GOT3 (cell line): ENCODE measurements at places on chromosomes 12 and 14.

GRCh38 chr14:52351233-52352060 is 37.3 kb downstream of the PTGER2 start:
- DNase-seq, result no peak

GRCh38 chr12:58877243-58877743 is 43.0 kb downstream of the LRIG3 start:
- DNase-seq, result no peak

GRCh38 chr12:57418255-57418654 is 12.6 kb downstream of the R3HDM2 start:
- no peak for DNase-seq

GRCh38 chr14:80901260-80901659 is 40.3 kb downstream of the CEP128 start:
- no peak for DNase-seq

GRCh38 chr12:30979371-30980259 is 53.1 kb downstream of the TSPAN11 start:
- DNase-seq, result no peak

DNA sequence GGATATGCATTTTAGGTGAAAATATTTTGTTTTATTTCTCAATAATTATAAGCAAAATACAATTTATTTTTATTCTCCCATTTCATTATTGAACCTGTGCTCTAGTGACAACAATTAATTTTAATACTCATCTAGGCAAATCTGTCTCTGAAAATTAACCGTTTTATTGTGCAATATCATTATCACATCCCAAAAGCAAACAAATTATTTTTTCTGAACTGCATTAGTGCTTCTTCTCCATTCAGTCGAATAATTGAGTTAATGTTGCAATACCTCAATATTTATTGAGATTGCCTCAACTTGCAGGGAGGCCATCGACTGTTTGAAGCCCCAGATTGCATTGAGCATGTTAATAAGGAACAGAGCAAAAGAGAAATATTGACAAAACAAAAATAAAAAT is 303.2 kb upstream of the LRFN5 start:
- no peak for DNase-seq

GRCh38 chr14:53808042-53808441 is 148.6 kb downstream of the BMP4 start:
- DNase-seq, result no peak

DNA sequence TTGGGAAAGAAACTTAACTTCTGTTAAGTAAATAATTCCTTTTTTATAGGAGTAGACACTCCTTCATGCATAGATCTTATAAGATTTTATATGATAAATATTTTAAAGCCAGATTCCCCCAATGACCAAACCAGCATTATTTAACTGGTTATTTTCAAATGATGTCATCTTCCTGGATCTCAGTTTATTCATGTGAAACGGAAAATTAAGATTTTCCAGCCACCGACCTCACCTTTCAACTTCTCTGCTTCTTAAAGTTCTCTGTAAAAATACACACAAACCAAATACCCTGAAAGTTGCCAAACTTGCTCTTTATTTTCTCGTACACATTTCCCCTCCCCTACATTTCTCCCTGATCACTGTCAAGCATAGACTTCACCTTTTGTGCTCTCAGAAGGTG is 364.2 kb downstream of the GALC start:
- DNase-seq, result no peak

DNA sequence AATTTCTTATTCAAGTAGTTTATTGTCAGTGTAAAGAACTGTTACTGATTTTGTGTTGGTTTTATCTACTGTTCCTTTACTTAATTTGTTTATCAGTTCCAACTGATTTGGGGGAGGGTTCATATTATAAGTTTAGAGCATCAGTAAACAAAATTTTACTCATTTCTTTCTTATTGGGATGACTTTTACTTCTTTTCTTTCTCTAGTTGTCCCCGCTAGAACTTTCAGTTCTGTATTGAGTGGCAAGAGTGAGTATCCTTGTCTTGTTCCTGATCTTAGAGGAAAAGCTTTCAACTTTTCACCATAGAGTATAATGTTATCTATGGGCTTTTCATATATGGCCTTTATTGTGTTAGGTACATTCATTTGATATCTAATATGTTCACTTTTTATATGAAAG is 584.1 kb downstream of the LRFN5 start:
- no peak for DNase-seq

- no peak for DNase-seq
These were observed 122.4 kb downstream of the MIPOL1 start for GRCh38 chr14:37320106-37320505.

DNA sequence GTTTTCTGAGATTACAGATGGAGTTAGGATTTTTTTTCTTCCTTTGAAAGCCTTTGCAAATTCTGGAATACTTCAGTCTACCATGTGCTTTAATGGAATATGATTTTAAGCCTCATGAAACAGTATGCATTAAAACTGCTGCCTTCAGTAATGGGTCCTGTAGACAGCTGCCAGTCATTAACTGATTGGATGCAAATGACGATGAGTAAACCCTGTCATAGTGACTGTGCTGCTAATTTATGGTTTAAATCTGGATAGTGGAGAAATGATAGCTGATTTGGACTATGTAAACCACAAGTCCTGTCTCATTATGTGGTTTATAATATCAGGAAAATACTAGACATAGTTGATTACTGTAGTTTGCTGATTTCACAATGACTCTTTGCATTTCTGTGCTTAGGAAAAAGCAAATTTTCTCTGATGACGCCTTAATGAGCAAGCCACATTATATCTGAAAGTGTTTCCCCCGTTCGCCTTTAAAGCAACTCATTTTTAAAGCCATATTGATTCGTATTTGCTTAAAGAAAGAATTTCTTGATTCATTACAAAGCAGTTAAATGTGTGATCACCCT is 217.6 kb downstream of the TMTC2 start:
- DNase-seq, result no peak

- DNase-seq, result no peak
These were observed 1.3 kb downstream of the BBS10 start for GRCh38 chr12:76346798-76347420.

GRCh38 chr12:58917699-58918468 is 2.4 kb downstream of the LRIG3 start:
- no peak for DNase-seq

GRCh38 chr12:62693376-62694050 is 226.9 kb downstream of the MON2 start:
- DNase-seq, result no peak

DNA sequence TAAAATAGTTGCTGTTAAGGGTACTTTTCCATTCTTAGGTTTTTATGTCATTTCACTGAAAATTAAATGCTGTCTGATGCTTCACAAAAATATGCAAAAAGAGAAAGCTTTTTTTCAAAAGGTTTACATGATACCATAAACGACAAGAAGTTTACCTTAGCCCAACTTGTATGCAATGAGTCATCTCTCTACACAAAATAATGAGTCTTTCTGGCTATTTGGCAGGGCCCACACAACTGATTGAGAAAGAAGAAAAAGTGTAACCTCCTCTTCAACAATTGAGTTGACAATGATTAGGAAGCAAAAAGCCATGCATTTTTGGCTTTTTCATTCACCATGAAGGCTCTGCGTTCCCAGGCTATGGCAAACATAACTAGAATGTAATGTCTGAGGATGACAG is 165.4 kb upstream of the CPNE8 start:
- no peak for DNase-seq

- no peak for DNase-seq
These were observed 104.3 kb upstream of the MAX start for GRCh38 chr14:65206448-65207096.

- DNase-seq, result no peak
These were observed 45.1 kb downstream of the TRAF3 start for GRCh38 chr14:102822311-102822863.

GRCh38 chr12:38543151-38543550 is 226.6 kb downstream of the ALG10B start:
- DNase-seq, result no peak

DNA sequence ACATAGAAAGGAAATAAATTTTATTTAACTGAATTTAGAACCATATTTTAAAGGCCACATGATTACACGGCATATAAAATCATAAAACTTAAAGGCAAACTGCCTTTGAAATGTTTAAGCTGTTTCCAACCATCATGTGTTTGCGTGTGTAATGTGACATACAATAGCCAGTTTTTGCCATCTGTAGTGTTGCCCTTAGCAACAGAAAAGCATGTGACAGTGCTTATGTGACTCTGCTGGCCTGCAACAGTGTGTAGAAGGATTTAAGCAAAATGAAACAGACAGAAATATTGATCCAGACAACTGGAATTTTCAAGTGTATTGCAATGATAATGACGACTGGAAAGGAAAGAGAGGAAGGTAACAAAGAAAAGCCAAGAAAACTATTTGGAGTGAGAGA is 49.5 kb downstream of the TSPAN19 start:
- DNase-seq, result no peak
